ENCODE measurements at places on chromosomes 7 and 10.

- DNase-seq: peak; percentile 1
These were observed 827 bp downstream of the CSTF2T start for GRCh38 chr10:51698473-51699063.

DNA sequence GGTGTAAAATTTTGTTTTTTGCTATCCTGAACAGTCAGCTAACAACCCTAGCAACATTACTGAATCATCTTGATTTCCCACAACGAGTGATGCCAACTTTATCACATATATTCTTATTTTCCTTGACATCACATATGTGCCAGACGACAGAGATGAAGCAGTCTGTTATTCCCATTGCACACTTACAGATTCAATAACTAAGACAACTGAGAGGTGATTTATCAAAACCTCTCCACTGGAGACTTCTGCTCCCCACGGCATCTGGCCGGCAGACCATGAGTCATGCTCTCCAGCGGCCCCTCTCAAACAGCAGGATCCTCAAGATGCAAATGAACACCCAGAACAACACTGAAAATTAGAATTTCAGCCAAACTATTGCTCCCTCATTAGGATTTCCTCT, 57.1 kb downstream of the AMPH start:
- DNase-seq: no peak

DNA sequence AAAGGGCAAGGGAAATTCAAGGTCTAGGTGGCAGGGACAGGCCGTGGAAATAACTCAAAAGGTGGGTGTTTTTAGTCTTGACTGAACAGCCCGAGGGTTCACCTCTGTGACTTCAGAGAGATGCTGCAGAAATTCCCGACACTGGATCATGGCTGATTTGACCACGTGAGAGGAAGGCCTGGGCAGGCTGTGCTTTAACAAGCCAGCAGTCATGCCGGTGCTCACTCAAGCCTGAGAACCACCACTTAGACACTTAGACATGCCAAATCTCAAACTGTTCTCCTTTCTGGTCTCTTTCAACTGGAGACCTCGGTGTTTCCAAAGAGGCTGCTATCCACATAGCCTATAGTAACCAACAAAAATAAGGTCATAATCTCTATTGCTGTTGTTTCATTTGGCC, 15.4 kb downstream of the TECTB start:
- DNase-seq: no peak

DNA sequence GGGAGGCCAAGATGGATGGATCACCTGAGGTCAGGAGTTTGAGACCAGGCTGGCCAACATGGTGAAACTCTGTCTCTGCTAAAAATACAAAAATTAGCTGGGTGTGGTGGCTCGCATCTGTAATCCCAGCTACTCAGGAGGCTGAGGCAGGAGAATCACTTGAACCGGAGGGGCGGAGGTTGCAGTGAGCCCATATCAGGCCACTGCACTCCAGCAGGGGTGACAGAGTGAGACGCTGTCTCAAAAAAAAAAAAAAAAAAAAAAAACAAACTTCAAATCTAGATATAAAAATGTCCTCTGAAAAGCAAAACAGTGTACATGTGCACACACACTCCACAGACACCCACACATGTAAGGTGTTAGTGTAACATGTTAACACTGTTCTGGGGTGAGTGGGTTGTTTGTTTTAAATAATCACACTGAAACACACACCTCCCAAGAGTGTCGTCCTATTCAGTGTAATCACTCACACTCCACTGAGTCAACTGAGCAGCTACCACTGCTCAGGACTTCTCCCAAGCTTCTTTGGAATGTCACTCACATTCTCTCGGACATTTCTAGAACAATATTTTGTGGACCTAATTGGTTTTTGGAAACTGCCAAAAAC, 12.8 kb upstream of the RGS10 start:
- DNase-seq: no peak

GRCh38 chr7:47264021-47264651, 317.8 kb downstream of the TNS3 start:
- DNase-seq: no peak

DNA sequence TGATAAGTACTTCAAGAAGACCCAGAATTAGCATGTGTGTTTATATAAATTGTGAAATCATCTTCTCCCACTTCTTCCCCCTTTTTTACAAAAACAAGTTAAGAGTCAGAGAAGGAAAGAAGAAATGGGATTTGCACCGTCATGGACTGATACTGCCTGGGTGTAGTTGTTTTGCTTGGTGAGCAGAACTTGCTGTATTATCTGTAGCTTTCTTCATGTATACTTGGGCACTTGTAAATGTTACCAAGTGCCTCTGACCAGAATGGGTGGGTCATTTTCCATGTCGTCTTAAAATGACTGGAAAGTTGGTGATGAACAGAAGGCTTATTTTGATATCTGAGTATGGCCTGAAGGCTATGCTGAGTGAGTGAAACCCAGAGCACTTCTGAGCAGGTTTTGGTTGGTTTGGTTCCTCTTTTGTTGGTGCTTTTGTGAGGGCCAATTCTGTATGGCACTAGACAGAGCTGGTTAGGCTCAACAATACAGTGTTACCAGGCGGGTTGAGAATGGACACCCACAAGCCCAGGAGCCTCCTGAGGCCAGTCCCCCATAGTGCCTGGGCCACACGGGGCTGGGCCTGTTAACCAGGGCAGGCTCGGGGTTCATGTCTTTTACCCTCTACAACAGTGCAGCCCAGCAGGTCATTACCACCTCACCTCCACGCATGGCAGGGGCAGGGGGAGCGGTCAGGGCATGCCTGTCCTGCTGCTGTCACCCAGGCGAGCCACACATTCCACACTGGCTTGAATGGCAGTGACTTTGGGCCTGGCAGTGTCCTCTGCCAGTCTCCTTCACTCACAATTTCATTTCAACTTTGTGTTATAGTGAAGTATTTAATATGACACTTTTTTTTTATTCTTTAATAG, 115.1 kb downstream of the CCNY start:
- no peak for DNase-seq

DNA sequence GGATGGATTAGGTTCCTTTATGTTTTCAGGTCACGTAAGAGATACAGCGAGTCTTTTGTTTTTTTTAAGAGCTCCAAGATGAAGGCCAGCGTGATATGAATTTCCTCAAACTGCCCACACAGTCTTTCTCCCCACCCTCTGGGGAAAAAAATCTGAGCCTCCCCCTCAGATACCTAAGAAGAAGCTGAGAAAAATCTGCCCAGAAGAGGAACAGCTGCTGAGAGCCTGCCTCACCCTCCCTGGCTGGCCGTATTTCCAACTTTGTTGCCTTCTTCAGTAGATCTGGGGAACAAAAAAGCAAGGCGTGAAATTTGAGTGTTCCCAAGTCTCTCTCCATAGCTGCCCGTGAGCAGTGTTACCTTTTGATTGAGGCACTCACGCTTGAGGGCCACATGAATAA, 208.1 kb downstream of the KIAA1217 start:
- no peak for DNase-seq

DNA sequence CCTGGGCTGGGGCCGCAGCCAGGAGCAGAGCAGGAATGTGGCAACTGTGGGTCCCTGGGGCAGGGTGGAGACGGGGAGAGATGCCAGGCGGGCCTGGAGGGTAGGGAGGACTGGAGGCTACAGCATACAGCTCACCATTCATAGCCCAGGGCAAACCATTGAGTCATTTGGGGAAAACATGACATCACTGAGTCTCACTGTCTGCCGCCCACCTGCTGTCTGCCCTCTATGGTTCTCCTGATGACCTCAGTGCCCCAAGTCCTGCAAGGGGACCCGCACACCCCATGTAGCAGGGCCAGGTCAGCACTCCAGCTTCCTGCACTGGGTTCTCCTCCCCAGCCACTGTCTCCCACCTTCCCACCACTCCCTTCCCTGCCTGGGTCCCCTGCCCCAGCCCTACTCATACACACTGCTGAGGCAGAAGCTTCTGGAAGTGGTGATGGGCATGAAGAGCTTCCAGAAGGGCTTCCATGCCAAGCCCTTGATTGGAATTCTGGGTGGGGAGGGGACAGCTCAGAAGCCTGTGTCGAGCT, 10.4 kb downstream of the CHST3 start:
- DNase-seq: peak; percentile 14

- no peak for DNase-seq
These were observed 49.9 kb upstream of the TMEM248 start for GRCh38 chr7:66871076-66871475.

GRCh38 chr7:54878339-54878738, 119.3 kb upstream of the SEC61G start:
- no peak for DNase-seq

DNA sequence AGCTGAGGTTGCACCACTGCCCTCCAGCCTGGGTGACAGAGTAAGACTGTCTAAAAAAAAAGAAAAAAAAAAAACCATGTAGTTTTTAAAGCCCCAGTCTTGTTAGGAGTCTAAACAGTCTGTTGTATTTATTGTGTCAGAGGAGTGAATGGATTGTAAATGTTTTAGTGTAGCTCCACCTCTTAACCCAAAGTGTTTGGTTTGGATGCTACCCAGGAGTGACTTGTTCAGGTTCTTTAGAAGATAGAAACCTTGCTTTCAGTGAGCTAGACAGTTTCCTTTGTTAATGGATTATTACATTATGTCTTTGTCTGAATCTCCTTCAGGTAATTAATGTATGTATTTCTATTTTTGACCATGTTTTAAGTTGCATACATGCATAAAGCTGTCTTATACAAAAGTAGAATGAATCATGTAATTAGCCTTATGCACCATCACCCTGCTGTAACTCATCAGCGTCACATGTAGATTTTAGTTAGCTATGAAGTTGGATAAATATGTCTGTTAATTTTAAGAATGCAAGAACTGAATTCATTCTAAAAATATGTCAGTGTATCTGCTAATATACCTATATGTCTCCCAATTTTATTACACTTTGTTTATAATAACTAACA, 97.7 kb downstream of the TAF3 start:
- DNase-seq: no peak
